NCI-H1048 (cell line): ENCODE measurements at places on chromosomes 16 and 17.

DNA sequence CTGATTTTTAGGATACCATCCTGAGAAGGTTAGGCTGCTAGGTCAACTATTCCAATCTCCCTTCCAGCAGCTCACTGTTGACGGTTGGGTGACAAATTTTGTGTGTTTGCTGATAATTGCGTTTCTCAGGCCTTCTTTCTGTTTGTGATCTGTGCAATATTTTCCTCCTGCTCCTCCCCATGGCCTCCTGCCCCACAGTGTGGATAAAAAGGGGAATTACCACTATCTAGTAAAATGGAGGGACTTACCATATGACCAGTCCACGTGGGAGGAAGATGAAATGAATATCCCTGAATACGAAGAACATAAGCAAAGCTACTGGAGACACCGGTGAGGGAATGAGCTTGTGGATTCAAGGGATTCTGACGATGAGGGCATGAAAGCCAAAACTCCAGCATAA lies 9.2 kb downstream of the CHD3 start:
- no peak for DNase-seq

DNA sequence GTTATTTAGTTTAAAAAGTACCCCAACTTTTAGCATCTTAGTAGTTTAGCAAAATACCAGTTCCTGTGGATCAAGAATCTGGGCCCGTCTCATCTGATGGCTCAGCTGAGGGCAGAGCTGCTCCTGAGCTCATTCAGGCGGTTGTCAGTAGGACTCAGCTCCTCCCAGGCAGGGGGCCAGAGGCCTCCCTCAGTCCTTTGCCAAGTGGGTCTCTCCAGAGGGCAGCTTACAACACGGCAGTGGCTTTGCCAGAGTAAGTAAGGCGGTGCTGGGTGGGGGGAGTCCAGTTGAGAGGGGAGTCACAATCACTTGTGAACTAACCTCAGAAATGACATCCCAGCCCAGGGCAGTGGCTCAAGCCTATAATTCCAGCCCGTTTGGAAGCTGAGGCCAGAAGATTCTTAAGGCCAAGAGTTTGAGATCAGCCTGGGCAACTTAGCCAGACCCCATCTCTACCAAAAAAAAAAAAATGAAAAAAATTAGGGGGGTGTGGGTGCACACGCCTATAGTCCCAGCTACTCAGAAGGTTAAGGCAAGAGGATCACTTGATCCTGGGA lies 81.5 kb upstream of the MED9 start:
- DNase-seq: no peak

GRCh38 chr17:61324950-61325349 lies 74.7 kb upstream of the TBX2 start:
- no peak for DNase-seq

DNA sequence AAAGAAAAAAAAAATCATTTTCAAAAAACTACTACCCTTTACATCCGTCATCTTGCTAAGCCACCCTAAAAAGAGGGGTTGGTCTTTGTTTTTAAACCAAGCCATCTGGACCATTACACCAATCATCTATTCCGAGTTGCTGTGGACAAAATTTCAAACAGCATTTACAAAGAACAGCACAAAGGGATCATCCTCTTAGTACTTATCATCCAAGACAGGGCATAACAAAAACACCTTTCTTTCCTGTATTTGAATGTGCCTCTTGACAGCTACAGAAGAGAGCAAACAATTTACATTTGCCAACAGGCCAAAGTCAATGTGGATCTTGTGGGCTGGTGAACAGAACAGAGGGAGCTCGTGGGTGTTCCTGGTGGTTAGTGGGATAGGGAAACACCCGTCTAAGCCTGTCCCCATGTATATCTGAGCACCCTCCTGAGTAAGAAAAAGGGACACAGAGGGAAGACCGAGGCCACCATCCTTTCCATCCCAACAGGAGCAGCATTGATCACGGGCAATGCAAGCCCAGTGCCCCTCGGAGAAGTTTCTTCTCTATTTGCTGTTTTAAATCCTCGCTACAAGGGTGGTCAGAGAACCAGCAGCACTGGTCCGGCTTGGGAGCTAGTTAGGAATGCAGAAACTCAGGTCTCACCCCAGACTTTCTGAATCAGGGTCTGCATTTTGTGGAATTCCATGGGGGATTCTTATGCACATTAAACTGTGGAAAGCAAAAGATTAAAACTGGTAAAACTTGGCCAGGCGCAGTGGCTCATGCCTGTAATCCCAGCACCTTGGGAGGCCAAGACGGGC lies 1.9 kb downstream of the SLC39A11 start:
- no peak for DNase-seq

GRCh38 chr17:68456339-68457167 lies 743 bp downstream of the WIPI1 start:
- DNase-seq: peak; percentile 70

GRCh38 chr17:72342627-72343527 lies 222.1 kb downstream of the SOX9 start:
- no peak for DNase-seq
